ENCODE measurements at places on chromosomes 5 and 9.
A peak's percentile ranks its signal among the peaks of the same experiment; 100 is the strongest.

- DNase-seq, result no peak
Observed at GRCh38 chr5:10427201-10427600, 14.5 kb upstream of the ROPN1L start.

GRCh38 chr5:38190111-38190510 is 68.2 kb upstream of the EGFLAM start:
- DNase-seq, result peak; percentile 76

GRCh38 chr9:13948037-13948436 is 365.9 kb downstream of the NFIB start:
- no peak for DNase-seq

GRCh38 chr9:137088121-137088520 is 1.3 kb downstream of the MAN1B1 start:
- DNase-seq, result no peak

- no peak for DNase-seq
Observed at GRCh38 chr5:28012538-28012937, 974.2 kb upstream of the CDH9 start.

GRCh38 chr9:38085308-38085707 is 16.3 kb upstream of the SHB start:
- no peak for DNase-seq

DNA sequence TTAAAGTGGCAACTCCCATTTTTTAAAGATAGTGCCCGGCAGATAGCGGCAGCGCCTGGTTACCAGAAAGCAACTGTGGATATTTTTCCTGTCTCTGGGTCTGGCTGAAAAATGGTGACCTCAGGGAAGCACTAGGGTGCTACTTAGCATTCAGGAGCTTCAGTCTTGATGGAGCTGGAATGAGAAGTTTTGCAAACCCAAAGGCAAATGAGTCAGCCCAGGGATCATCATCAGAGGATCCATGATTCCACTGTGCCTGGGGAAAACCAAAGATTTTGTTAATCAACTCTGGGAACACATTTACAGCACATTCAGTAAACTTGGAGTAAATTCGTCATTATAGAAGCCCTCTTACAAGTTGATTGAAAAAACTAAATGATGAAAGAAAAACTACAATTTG is 26.7 kb downstream of the F2R start:
- no peak for DNase-seq

DNA sequence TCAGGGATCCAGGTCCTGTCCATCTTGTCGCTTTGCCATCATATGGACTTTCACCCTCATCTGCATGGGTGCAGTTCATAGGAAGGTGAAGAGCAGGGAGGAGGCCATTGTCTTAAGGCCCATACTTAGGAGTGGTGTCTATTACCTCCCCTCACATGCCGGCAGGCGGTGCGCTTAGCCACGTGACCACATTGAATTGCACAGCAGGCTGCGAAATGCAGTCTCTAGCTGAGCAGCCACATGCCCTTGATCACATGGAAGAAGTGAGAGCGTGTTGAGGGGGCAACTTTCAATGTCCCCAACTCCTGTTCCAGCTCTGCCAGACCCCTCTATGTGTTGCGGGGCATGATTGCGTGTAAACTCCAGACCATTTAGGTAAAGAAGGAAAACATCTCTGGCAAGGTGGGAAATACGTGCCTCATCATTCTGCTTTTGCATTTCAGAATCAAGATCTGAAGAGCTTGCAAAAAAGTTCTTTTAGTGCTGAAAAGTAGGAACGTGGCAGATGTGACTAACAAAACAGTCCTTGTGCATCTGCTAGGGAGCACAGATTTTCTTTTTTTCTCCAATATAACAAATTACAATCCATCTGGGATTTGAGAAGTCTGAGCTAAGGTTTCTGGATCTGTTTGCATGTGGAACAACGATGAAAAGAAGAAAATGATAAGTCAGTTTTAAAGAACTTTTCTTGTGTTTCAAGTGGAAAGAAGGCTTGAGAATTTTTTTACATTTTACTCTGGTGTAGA is 34.4 kb downstream of the ROPN1L start:
- DNase-seq, result no peak

DNA sequence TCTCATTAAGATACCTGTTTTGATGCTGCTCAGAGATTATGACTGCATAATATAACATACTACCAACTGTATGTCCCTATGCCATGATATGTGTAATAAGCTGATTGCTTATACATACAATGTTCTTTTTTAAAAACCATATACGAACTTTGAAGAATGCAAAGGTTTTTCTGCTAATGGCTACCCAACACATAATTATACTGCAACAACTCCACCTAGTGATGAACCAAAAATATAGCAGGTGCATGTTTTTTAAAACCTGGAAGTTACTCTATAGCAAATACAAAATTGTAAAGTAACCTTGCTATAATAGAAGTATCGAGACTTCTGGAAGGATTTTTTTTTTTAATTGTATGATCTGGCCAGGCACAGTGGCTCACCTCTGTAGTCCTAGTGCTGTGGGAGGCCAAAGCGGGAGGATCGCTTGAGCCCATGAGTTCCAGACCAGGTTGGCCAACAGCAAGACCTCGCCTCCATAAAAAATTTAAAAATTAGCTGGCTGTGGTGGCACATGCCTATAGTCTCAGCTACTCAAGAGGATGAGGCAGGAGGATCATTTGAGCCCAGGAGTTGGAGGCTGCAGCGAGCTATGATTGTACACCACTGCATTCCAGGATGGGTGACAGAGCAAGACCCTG is 49.1 kb downstream of the HOMER1 start:
- DNase-seq, result peak; percentile 27

- no peak for DNase-seq
Observed at GRCh38 chr5:1479581-1480188, 34.4 kb upstream of the SLC6A3 start.

GRCh38 chr5:80745490-80745889 is 90.7 kb upstream of the DHFR start:
- DNase-seq, result no peak

DNA sequence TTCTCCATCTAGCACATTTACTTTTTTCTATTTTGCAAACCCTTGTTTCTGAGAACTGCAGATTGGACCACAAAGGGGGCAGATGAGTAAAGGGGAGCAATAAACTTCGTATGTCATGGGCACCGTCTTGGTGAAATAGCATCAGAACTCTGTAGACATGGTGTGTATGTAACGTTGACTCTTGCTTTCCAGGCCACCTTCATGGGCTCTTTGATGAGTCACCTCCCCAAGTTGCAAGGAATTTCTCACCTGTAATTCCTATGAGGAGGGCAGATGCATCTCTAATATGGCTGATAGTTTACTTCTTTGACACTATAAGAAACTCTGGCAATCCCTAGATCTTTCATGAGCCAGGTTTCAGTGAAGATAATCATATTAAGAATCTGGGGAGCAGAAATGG is 163.4 kb upstream of the PLPPR1 start:
- DNase-seq, result no peak

GRCh38 chr9:6917162-6917561 is 159.4 kb downstream of the KDM4C start:
- DNase-seq, result no peak

DNA sequence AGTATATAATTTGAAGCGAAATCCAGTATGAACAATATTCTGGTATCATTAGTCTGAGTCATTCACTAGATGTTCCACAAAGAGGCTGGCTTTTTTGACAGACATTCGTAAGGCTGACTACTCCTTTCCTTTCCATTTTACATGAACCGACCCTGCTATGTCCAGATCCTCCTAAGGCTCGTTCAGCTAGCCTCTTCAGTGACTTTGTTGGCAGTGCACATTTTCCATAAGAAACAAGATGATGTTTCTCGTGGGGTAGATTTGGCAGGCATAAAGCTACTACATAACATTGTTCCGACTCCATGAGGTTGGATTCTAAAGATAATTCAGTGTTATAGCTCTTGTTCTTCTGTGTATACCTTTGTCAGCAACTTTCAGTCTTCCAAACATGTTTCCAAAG is 49.0 kb downstream of the ZNF462 start:
- DNase-seq, result no peak

DNA sequence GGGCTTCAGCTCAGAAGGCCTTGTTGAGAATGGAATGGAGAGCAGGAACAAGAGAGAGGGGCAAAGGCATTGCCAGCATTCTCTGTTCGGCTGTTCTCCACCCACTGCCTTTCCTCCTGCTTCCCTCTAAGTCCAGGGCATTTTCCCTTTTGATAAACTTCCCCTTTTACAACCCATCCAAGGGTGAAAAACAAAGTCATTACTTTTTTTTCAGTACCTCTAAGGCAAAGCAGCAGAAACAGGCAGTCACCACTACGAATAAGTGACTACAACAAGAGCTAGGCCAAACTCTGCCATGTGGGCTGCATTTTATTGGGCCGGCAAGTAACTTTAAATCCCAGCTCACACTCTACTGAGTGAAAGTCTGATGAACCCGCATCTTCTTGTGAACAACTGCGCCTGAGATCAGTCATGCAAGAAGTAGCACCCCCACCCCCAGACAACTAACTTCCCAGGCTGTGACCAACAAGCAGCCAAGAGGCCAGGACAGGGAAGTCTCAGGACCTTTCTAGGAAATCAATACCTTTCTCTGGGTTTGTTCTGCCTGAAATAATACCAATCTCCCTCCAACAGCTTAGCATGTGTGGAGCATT is 13.1 kb downstream of the IL7R start:
- no peak for DNase-seq

GRCh38 chr5:31798168-31798567 is 159.2 kb downstream of the PDZD2 start:
- DNase-seq, result no peak

DNA sequence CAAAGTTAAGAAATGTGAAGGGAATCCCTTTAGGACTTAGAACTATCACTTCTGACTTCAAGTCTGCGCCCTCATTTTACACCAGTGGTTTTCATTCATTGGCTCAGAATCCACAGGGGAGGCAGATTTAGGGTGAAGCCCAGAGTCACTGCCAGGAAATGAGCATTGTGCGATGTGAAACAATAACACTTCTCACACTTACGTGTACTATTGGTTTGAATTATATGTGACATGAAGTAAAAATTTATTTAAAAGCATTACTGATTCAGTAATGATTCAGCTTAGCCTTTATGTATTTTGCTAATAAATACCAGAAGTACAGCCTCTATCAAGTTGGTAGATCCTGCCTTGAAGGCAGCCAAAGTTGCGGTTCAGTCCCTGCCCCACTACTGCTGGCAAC is 98.6 kb downstream of the PAM start:
- DNase-seq, result no peak

DNA sequence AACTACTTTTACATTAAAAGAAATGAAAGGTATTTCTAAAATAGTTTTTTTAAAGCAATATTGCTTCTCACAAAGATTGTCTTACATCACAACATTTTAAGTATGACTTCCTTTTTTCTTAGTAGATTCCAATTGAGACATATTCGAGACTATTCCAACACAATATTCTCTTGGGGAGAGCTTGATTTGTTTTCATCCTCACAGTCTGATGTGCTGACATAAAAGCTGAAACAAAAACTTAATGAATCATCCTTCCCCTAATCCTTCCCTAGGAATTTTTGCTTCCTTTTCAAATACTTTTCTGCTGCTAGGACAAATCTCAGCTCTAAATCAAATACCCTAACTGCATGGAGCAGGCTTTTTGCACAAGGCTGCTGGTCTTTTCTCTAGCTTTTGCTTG is 245.8 kb upstream of the MAP3K1 start:
- no peak for DNase-seq

GRCh38 chr9:18911714-18912342 is 121.2 kb downstream of the SAXO1 start:
- no peak for DNase-seq

DNA sequence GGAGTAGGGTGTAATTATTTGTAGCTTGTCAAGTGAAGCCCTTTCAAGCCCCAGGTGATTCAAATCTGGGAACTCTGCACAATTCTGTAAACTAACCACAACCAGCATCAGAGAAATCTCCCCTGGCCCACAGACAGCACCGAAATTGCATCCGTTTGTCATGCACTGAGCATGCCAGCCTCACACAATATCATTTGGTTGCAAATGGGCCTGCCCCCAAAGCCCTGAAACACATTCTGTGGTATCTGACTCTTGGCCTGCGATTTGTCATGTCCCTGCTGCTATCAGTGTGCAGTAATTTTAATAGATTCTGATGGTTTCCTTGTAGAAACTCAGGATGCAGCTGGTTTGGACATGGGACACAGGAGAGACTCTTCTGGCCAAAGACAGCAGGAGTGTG is 35.3 kb downstream of the SNX24 start:
- DNase-seq, result no peak

DNA sequence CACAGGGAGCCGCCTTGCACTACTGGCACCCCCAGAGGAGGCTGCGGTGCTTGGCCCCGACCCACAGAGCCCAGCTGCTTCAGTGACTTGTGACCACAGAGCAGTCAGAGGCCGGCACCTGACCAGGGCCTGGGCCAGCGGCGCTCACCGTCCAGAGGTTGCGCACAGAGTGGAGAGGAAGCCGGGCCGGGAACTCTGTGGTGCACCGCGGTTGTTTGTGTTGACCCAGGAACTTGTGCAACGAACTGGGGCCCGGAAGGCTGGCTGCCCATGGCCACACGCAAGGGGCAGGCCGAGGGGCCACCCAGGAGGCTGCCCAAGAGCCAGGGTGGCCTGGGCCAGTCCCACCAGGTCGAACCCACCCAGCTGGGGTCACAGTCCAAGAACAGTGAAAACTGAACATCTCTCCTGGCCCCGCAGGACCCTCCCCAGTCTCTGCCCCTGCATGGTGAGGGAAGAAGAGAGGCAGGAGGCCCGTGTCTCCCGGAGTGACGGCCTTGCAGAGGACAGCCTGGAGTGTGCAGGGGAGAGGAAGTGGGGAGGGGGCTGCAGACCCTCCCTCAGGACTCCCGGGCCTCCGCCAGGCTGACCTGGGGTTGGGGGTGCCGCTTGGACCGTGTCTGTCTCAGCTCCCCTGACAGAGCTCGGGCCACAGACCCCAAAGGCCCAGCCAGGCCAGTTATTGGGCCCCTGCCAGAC is 42.8 kb upstream of the EGFL7 start:
- no peak for DNase-seq

DNA sequence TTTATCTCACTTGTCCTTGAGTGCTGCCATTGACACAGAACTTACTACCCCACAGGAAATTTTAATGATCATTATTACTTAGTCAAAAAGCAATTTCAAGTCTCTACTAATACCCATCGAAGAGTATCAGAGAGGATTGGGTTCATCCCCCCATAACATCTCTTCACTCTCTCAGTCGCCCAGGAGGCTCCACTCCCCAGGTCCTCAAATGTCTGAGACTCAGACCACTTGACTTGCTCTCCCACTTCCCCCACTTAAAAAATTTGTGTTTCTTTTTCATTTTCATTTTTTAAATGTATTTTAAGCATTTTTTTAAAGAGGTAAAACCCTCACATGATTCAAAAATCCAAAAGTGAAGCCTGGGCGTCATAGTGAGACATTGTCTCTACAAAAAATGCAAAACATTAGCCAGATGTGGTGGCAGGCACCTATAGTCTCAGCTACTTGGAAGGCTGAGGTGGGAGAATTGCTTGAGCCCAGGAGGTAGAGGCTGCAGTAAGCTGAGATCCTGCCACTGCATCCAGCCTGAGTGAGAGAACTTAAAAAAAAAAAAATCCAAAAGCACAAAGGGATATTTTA is 56.8 kb upstream of the TRAF1 start:
- DNase-seq, result no peak

GRCh38 chr9:89603767-89604665 is 796 bp upstream of the GADD45G start:
- peak; percentile 87 for DNase-seq

GRCh38 chr9:137048655-137049543 is 2.9 kb upstream of the NPDC1 start:
- no peak for DNase-seq
